ENCODE measurements at places on chromosomes 1 and 21.

DNA sequence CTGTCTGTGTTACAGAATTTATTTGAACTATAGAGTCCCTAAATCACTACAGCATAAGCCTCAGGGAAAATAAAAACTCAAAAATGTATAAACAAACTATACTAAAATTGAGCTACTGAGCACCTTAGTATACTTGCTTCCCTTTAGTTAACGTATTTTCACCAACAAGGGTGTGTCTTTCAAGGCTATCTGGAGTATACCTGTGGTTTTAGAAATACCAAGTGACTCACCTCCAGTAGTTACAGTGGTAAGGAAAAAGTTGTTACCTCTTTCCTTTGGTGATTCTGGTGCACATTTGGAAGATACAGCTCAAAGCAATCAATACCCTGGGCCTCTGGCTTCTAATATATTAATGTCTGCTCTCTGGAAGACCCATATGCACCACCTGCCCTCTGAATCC is 68.0 kb upstream of the C1orf105 start:
- DNase-seq = no peak

DNA sequence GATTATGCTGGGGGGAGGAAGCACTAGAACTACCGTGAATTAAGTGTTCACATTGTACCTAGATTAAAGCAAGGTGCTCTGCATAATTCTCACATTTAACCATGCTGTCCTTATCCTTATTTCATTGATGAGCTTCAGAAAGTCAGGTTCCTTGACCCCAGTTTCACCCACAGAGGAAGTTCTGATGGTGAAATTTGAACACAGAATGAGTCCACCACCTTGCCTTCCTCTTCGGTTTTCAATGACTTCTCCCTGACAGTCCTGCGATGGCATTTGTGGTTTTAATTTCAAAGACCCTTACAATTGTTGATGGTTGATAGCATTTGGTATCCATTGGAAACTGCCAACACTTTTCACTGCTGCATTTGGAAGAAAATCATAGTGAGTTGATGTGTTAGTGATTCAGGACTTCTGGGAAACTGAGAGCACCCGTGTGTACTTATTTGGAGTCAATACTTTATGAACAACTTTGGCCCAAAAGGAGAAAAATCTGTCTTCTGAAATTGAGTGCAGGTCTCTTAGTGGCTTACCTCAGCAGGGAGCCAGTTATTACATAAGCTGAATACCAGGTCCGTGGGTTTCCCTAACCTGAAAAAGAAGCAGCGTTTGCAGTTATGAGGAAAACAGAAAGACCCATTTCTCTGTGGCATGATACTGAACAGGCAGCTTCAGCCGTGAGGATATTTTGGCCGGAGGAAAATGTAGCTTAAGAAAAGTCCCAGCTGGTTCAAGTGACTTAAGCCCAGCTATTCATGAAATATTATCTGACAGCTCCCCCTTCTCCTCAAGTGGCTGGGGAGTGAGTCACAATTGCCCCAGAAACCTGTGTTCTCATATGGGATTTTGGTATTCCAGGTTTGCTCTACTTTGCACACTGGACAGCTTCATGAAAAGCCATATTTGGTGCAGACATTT is 47.5 kb downstream of the ROR1 start:
- no peak for DNase-seq

DNA sequence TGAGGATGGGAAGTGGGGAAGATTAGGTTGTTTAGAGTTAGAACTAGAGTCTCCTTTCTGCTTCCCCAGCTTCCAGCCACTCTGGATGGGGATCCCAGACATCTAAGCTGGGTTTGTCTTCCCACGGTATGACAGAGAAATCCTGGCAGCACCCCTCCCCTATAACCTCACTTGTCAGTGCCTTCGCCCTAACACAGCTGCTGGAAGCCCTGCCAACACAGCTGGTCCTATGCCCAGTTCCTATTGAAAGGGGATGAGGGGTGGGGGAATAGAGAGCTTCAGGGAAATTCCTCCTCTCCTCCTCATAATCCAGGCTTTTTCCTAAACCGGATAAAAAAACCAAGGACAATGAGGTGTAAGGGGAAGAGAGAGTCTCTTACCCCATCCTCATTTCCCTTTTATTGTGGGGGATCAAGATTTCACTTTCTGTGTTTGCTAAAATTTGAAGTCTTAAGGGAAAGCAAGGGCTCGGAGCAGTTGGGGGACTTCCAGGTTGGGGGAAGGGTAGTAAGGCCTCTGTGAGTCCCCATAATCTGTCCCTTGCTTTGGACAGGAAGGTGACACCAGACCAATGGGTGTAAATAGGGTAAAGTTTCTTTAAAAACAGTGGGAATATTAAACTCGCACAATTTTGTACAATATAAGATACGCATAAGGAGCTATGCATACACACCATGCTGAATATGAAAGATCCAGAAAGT is 590 bp downstream of the TMOD4 start:
- no peak for DNase-seq

DNA sequence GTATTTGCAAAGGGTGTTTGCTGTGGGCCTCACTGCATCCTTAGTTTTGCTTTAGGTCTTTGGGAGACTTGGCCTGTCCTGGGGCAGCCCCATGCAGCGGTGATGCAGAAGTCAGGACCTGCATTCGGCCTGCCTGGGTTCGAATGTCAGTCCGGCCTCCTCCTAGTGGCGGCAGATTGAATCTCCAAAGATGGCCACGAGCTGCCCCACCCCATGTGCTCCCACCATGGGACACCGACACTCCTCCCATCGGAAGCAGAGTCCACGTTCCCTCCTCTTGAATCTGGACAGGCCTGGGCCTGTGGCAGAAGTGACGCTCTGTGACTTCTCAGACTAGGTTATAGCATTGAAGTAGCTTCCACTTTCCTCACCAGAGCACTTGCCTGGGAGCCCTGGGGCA is 16.3 kb upstream of the NPPB start:
- DNase-seq = no peak

DNA sequence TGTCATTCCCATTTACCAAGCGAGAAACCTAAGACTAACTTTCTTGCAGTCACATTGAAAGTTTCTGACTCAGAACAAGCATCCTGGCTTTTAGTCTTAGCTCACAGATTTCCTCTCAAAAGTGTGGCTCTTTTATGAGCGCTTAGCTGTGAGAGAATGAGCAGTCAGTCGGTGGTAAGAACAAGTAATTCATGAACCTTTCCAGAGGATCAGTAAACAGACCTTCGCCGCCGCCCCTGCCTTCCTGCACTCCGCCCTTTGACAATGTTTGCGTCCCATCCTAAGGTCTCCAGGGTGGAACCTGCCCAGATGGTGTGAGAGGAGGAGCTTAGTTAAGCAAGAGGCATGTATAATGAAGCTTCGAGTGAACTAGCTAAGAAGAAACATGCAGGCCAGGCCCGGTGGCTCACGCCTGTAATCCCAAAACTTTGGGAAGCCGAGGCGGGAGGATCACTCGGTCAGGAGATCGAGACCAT is 142.4 kb downstream of the GLUL start:
- peak; percentile 68 for DNase-seq

GRCh38 chr1:39501666-39502065 is 10.2 kb downstream of the BMP8A start:
- DNase-seq = no peak

GRCh38 chr1:57517587-57518374 is 93.9 kb upstream of the DAB1 start:
- no peak for DNase-seq

DNA sequence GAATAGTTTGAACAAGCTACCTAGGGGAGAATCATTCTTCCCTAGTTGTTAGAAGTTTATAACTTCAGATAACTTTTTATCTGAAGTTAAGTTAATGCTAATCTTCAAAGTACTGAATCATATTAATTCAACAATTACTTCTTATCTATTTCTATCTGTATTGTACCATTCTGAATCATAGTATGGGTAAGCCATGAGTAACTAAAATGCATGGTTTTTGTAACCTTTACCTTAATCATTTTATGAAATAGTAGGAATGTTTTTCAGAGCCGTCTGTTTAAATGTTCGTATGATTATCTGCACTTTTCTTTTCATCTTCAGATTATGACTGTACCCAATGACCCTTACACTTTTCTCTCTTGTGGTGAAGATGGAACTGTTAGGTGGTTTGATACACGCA is 50.3 kb upstream of the MPC2 start:
- no peak for DNase-seq

DNA sequence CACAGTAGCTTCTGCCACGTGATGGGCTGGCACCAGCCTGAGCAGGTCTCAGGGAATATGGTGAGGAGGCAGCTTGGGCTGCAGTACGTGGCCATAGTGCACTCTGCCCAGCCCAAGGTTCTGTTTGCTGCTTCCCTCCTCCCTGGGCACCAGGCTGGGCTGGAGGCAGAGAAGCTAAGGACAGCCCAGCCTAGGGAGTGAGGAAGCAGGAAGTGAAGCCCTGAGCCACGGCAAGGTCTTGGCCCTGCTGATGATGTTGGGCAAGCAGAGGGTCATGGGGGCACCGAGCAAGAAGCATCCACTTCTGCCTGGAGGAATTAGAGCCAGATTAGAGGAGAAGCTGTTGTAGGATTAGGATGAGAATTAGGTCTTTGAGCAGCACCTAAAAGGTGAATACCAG is 326.7 kb upstream of the VAMP3 start:
- DNase-seq = no peak

DNA sequence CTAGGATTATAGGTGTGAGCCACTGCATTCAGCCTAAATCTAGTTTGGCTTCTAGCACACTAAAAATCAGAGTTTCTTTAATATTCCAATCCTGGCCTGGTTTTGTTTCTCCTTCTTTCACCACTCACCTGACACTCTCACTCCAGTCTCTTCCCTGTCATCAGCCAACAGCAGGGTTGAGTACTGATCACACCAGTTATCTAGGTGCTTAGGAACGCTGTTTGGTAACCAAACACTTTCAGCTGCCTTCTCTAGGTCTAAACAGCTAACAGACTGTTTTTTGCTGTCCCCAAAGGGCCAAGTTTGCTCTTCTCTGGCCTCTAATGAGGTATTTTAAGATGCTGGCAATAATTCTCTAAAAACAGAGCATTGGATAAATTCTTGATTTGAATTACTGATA is 17.7 kb upstream of the FRRS1 start:
- DNase-seq = no peak

DNA sequence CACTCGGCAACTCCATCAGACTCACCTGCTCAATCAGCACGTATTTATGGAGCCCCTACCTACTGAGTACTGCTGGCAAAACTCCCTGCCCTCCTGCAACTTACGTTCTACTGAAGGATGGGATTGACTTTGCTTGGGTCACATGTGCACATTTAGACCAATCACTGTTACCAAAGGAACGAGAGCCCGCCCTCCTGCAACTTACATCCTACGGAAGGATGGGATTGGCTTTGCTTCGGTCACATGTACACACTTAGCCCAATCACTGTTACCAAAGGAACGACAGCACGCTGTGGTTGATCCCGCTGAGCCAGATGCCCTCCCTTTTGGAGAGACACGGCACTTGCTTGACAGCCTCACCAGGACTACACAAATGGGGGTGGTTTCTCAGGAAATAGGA is 46.0 kb downstream of the UBIAD1 start:
- DNase-seq = no peak

DNA sequence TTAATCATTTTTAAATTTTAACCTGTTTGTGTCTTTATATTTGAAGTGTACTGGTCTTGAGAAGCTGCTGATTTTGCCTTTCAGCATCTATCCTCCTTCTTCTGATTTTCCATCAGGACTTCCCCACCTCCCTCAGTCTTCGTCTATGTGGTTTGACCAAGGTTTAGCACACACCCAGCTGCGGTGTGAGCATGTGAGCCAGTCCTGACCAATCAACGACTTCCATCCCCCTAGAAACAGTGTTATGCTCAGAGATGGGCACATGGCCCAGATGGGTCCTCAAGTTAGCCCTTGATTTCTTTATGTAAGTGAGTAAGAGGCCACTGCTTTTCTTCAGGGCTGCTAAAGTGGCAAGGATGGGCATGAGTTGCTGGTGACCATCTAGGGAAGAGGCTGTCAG is 190.8 kb downstream of the MATN1 start:
- no peak for DNase-seq

DNA sequence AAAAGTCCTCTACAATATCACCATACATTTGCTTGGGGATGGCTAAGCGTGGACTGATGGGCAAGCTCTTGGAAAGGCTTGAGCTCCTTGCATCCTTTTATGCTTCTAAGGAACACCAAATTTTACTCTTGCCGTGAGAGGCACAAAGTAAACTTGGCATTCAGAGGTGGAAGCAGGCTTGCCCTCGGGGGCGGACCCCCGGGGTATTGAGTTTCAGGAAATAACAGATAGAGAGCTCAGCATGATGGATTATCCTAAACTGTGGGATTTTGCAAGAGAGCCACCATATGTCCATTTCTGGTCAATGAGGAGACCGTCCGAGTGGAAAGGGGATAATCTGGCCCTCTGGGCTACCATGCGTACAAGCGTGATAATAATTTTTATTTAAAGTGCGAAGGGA is 14.0 kb downstream of the IFI16 start:
- no peak for DNase-seq

GRCh38 chr1:106969731-106970130 is 86.7 kb upstream of the PRMT6 start:
- no peak for DNase-seq

- DNase-seq = no peak
Measured at GRCh38 chr1:21672478-21673276, 3.5 kb upstream of the RAP1GAP start.

DNA sequence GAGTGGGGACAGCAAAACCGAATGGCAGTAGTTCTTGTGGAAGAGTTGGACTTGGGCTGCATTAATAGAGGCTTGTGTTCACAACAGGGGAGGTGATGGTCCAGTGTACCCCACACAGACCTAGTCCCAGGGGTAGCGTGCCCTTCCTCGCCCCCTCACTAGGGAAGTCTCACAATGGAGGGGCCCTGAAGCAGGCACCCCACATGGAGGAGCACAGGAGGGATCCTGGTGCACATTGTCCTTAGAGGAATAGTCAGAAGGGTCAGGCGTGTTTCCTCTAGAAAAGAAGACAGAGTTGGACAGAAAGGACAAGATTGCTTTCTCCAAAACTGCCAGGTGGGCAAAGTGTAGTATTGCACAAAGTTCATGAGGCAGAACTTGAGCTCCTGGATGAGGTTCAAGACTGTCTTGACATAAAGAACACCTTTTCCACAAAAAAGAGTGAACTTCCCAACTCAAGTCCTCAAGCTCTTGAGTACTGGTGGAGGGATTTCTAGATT is 23.3 kb downstream of the ETNK2 start:
- DNase-seq = no peak

- no peak for DNase-seq
Measured at GRCh38 chr1:93034397-93034796, 44.7 kb upstream of the MTF2 start.

DNA sequence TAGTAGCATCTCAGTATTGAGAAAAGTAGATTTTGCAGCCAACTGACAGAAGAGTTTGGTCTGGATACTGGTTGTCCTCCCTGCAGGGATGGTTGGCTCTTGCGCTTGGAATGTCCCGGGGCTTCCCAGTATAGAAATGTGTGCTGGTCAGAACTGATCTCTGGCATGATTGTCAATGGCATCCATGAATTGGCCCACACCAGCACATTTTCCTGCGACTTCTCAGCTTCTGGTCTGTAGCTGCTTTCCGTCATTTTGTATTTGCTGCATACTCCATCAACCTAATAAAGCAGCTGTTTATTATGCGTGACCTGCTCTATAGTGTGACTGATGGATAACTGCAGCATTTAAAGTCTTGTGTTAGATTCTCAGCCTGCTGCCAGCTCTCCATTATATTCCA is 203.7 kb downstream of the S1PR1 start:
- no peak for DNase-seq
